ENCODE measurements at places on chromosomes 7 and 10.
A peak's percentile ranks its signal among the peaks of the same experiment; 100 is the strongest.

GRCh38 chr7:106597014-106597413 lies 63.9 kb downstream of the CCDC71L start:
- no peak for DNase-seq

- DNase-seq = peak; percentile 83
Observed at GRCh38 chr7:74269757-74270277, 15.6 kb upstream of the RFC2 start.

GRCh38 chr7:125675640-125676039 lies 746.0 kb upstream of the POT1 start:
- no peak for DNase-seq

DNA sequence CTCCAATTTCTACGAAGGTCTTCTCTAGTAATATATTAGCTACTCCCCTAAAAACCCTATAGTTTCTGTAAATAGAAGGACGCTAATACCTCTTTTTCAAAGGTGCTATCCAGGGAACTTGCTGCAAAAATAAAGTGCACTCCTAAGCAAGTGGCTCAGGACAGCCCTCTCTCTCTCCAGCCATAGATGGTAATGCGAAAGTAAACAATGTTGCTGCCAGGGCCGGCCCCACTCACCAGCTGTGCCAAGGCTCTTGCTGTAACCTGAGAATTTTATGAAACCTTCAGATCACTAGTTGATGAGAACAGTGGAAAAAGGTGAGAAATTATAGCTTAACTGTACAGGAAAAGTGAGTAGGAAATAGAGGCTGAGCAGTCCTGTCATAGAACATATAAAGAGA lies 10.9 kb upstream of the TAS2R39 start:
- no peak for DNase-seq

GRCh38 chr7:124765401-124766352 lies at the start of gene GPR37:
GPR37 (minus strand) TSS chr7:124765792; CDS start chr7:124764976, 816 bp downstream.
- no peak for DNase-seq

GRCh38 chr7:140260352-140261104 lies 83.7 kb upstream of the KDM7A start:
- no peak for DNase-seq

GRCh38 chr10:25766687-25767221 lies 167.3 kb upstream of the MYO3A start:
- DNase-seq = no peak

DNA sequence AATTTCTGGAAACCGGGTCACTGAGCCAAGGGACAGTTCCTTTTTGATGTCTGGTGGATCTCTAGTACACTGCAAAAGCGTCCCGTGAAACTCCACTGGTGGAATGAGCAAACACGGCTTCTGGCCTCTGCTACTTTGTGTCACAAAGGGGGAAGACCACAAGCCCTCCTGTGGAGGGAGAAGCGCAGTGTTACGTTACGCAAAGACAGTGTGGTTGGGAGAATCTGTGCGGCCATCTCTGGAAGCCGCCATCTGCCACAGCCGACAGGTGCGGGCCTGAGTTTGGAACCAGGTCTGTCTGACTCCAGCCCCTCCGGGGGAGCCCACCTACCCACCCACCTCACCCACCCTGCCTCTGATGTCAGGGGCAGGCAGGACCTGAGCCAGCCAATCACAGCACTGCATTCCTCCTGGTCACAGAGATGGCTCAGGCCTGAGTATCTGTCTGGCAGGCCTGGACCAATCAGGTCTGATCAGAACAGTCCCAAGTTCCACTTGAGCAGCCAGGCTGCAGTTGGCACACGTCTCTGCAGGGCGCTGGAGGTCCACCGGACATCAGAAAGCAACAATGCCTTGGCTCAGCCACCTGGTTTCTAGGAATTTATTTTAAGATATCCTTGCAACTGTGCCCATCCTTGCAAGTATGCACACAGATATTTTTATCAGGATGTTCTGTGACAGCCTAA lies 3.0 kb upstream of the CYP2W1 start:
- no peak for DNase-seq

- DNase-seq = no peak
Observed at GRCh38 chr10:125102246-125102645, 58.1 kb downstream of the CTBP2 start.

DNA sequence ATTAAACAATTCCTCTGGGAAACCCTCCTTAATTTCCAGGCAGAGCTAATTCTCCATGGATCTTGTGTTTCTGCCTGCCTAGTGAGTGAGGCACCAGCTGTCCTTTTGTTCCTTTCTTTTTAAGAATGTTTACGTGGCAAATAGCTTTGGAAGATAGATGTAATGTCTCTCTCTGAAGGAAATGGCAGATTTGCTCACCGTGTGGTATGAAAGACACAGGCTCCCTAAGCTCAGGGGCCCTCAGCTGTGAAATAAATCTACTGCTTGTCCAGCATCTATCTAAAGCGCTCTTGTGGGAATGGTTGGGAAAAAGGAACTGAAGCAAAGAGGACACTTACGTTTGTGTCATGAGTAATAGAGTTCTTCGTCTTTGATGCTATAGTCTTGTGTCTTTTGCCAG lies 64.6 kb downstream of the FAS start:
- no peak for DNase-seq

DNA sequence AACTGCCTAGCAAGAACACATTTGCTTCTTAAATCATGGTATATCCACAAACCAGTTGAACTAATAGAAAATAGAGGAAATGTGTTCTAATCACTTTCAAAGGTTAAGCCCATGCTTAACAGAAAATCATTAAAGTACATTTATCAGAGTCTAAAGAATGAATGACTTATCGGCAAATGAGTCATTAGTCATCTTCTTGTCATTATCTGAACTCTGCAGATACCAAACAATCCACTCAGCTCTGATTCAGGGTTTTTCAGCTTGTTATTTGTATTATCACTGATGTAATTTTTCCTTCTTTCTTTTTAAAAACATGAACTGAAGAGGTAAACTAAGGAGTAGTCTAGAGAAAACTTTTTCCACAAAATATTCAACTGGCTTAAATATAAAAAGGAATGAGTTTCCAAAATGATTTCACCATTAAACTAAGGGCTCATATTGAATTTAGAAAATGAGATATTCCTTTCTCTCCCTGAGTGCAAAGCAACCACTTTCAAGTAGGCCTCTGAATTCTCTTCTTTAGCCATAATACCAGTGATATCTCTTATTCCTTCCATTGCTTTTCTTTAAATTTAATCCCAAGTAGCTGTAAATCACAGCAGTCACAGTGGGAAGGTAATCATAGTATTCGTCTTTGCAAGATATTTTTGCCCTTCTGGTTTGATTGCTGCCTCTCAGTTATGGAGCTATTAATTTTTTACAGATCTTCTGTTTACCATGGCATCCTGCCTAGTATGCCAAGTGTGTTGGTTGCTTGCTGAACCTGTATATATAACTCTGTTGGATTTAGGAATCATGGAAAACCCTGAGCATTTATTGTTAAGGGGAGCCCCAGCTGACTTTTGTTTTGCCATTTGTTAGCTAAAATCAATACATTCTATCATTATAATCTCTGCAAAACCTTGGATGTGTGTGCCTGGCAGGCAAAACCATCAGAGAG lies 125.1 kb downstream of the THSD7A start:
- no peak for DNase-seq

- no peak for DNase-seq
Observed at GRCh38 chr7:90425376-90425775, 22.1 kb downstream of the CLDN12 start.

GRCh38 chr7:158453663-158454062 lies 134.0 kb downstream of the PTPRN2 start:
- no peak for DNase-seq

- no peak for DNase-seq
Observed at GRCh38 chr10:110395350-110396283, 90.9 kb upstream of the SMNDC1 start.

DNA sequence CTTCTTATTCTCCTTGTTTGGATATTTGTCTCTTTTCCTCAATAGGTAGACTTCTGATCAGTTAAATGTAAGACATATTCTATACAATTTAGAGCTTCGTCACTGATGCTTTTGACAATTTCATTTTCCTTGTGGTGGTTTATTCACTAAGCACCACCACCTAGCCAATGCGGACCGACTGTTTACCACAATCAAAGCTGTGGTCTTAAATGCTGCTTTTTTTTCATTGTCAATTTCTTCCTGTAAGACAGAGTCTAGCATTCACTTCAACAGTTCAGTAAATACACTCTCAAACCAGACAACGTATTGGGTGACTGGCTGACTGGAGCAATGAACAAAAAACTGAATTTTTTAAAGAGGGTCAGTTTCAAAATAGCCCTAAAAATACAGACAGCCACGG lies 239.0 kb downstream of the DNAJB6 start:
- no peak for DNase-seq

DNA sequence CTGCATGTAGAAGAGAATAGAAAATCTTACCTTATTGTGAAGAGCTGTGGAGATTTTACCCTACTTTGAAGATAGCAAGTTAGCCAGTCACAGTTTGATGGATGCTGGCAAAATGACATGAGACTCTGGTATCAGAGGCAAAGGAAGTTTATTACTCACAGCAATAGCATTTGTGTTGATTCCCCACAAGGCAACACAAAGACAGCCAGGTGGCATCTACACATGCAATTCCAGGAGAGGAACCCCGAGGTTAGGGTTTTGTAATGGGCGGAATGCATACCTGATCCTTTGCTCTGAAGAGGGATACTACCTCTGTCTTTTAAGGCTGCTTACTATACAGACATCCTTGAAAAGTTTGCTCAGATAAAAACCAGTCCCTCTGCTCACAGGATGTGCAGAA lies 59.5 kb downstream of the AHR start:
- DNase-seq = no peak

GRCh38 chr7:20267482-20267881 lies 50.3 kb upstream of the MACC1 start:
- no peak for DNase-seq

All from CD8-positive, alpha-beta T cell (primary cell).